ENCODE measurements at places on chromosomes 2 and 18. TPM values are rescaled to one million over a fixed set of nuclear protein-coding genes. Genes with fewer than 3 reads are reported as not detected.

The EFEMP1 gene
- 46.8 TPM for total RNA-seq

The ARMC9 gene
- 4.1 TPM for total RNA-seq

The TRABD2A gene
- total RNA-seq = 0.86 TPM

The IL1A gene
- not detected for total RNA-seq

The PRKAG3 gene
- total RNA-seq = not detected

DNA sequence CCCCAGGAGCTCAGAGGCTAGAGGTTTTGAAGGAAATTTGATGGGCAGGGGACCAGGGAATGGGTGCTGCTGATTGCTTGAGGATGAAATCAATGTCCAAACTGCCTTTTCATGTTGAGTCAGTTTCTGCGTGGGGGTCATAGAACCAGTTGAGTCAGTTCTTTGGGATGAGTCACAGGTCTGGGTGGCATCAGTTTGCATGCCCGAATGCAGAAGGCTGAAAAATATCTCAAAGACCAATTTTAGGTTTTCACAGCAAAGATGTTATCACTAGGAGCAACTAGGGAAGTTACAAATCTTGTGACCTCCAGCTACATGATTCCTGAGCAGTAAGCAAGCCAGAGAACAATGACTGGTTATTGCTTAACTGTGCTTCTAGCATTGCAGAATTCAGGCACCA lies 1135.1 kb upstream of the CRIM1 start:
- H3K27ac ChIP-seq = no peak overlapping the region
- no peak overlapping the region for H3K4me3 ChIP-seq
- H3K27me3 ChIP-seq = no peaks in the 10 kb centered on the region
- no peaks in the 10 kb centered on the region for H3K36me3 ChIP-seq
- no peak for DNase-seq

DNA sequence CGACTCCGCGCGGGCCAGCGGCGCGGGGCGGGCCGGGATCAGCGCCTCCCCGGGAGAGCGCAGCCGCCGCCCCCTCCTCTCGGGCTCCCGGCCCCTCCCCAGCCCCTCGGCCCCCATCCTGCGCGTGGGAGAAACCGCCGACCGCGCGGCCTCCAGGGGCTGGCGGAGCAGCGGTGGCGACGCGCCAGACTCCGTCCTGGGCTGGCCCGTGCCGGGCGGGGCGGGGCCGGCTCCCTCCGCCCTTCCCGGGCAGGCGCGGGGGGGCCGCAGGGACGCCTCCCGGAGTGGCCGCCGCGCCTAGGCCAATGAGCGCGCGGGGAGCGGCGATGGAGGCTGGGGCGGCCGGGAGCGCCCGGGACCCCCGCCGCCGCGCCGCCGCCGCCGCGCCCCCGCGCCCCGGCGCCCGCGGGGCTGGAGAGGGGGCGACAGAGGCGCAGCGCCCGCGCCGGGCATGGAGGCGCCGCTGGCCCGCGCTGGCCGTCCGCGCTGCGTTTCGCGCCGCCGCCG lies 49.1 kb downstream of the KCNIP3 start:
- H3K4me1 ChIP-seq = peaks cover 7% of the 10 kb centered on the region
- H3K27ac ChIP-seq = peak overlapping the region; percentile 80
- no peaks in the 10 kb centered on the region for H3K27me3 ChIP-seq
- DNase-seq = peak; percentile 83
- peak overlapping the region; percentile 71 for H3K4me3 ChIP-seq

GRCh38 chr2:165835363-165835762 lies 41.3 kb upstream of the GALNT3 start:
- DNase-seq = no peak
- no peak overlapping the region for H3K4me3 ChIP-seq
- no peaks in the 10 kb centered on the region for H3K36me3 ChIP-seq
- H3K27me3 ChIP-seq = no peaks in the 10 kb centered on the region
- no peaks in the 10 kb centered on the region for H3K4me1 ChIP-seq

GRCh38 chr18:5817816-5818215 lies 77.5 kb downstream of the TMEM200C start:
- H3K4me1 ChIP-seq = no peaks in the 10 kb centered on the region
- no peak overlapping the region for H3K27ac ChIP-seq
- H3K27me3 ChIP-seq = no peaks in the 10 kb centered on the region
- no peaks in the 10 kb centered on the region for H3K36me3 ChIP-seq
- DNase-seq = no peak

GRCh38 chr2:3065928-3066327 lies 311.7 kb downstream of the EIPR1 start:
- no peak overlapping the region for H3K27ac ChIP-seq
- H3K27me3 ChIP-seq = no peaks in the 10 kb centered on the region
- no peak for DNase-seq
- H3K4me3 ChIP-seq = no peak overlapping the region
- H3K4me1 ChIP-seq = no peaks in the 10 kb centered on the region

DNA sequence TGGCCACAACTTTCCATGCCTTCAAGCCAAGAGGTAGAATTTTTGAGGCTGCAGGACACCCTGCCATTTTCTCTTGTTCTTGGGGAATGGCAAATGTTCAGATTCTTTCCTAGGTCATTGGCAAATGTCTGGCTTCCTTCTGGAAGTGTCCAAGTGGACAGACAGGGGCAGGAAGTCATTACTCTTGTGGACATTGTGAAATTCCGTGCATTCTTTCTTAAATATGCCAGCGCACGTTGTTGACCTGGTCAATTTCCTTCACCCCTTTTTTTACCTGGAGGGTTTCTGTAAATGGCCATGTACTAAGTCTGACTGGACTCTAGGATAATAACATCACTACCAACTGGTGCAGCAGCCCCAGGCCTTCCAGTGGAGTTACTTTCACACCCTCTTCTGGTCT lies 13.9 kb downstream of the ASB18 start:
- peaks cover 14% of the 10 kb centered on the region for H3K4me1 ChIP-seq
- peak overlapping the region; percentile 76 for H3K27ac ChIP-seq
- H3K4me3 ChIP-seq = no peak overlapping the region
- DNase-seq = no peak
